T-cell (primary cell): ENCODE measurements at places on chromosomes 6 and 20.

DNA sequence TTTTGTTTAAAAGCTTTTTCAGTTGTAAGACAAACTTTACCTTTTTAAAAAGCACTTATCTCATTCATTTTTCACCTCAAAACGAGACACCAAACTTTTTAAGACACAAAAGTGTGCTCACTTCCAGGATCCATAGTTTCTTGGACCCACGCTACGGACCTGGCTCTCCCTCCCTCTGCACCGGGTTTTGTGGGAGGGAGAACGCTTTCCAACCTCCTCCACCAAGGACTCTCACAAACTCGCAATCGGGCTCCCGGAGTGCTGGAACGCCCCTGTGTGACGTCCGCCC lies 436 bp downstream of the CAGE1 start:
- H3K4me1 ChIP-seq = peaks cover 26% of the 10 kb centered on the region
- H3K27me3 ChIP-seq = peaks cover 3% of the 10 kb centered on the region
- H3K27ac ChIP-seq = peak overlapping the region; percentile 100
- no peaks in the 10 kb centered on the region for H3K36me3 ChIP-seq

DNA sequence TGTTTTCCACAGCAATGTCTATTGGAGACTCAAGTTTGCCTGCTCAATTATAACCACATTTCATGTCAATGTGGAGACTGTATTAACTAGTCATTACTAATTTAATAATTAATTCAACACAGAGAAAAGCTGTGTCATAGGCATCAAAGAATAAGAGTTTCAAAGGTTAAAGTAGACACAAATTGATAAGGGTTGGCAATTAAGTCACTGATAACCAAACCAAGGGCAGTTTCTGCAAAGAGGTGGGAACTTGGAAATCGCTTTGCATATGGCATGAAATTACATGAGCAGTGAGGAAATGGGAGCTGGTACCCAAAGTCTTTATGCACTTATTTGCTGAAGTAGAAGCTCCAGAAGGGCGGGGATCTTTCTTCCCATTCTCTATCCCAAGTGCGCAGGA lies 34.2 kb downstream of the GCLC start:
- H3K4me1 ChIP-seq = no peaks in the 10 kb centered on the region
- H3K27ac ChIP-seq = no peak overlapping the region
- no peak for DNase-seq
- no peaks in the 10 kb centered on the region for H3K27me3 ChIP-seq
- peaks cover 50% of the 10 kb centered on the region for H3K36me3 ChIP-seq

DNA sequence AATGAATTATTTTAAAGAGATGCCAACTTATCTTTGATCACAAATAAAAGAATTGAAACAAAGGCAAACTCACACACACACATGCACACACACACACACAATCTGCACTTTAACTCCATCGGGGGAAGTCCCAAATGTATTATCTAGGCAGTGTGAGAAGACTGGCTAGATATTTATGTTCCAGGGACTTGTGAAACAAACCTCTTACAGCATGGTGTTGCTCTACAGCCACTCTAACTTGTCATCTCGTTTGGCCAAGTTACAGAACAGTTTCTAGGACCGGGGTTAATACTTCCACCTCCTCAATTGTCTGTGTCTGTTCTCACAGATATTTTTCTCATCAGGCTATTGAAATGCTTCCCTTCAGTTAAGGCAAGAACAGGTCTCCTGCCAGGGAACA lies 855.0 kb downstream of the EPHA7 start:
- no peaks in the 10 kb centered on the region for H3K4me1 ChIP-seq
- no peak overlapping the region for H3K27ac ChIP-seq
- DNase-seq = no peak
- no peaks in the 10 kb centered on the region for H3K27me3 ChIP-seq

GRCh38 chr6:13395272-13396237 lies 67.2 kb upstream of the TBC1D7 start:
- H3K27me3 ChIP-seq = no peaks in the 10 kb centered on the region
- H3K27ac ChIP-seq = no peak overlapping the region
- H3K36me3 ChIP-seq = no peaks in the 10 kb centered on the region
- no peaks in the 10 kb centered on the region for H3K4me1 ChIP-seq
- DNase-seq = no peak

- H3K4me3 ChIP-seq = no peak overlapping the region
- no peak for DNase-seq
- no peak overlapping the region for H3K27ac ChIP-seq
- H3K36me3 ChIP-seq = peaks cover 5% of the 10 kb centered on the region
Measured at GRCh38 chr6:105272786-105273185, 93.0 kb upstream of the POPDC3 start.

DNA sequence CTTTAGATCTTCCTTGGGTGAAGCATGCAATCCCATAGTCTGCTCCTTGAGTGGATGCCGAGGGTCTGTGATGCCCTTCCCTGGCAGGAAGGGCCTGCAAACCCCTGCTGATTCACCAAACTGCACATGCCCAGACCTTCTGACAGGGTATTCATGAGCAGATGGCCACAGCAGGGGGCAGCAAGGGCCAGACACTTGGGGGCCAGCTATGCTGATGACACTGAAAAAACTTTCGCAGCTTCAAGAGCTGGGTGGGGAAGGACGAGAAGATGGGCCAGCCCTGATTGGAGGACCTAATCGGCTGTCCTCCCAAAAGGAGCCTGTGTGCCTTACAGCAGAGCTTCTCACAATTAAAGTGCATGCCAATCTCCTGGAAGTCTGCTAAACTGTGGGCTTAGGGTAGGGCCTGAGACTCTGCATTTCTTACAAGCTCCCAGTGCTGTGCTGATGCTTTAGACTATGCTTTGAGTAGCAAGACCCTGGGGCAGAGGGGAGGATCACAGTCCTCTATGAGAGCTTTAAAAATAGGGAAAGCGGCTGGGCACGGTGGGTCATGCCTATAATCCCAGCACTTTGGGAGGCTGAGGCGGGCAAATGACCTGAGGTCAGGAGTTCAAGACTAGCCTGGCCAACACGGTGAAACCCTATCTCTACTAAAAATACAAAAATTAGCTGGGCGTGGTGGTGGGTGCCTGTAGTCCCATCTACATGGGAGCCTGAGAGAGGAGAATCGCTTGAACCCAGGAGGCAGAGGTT lies 15.2 kb upstream of the GDAP1L1 start:
- no peak overlapping the region for H3K4me3 ChIP-seq
- no peaks in the 10 kb centered on the region for H3K36me3 ChIP-seq
- DNase-seq = no peak
- H3K4me1 ChIP-seq = peaks cover 8% of the 10 kb centered on the region

- H3K27me3 ChIP-seq = peaks cover 17% of the 10 kb centered on the region
- H3K4me1 ChIP-seq = peaks cover 18% of the 10 kb centered on the region
- DNase-seq = peak; percentile 7
- no peaks in the 10 kb centered on the region for H3K36me3 ChIP-seq
- peak overlapping the region; percentile 71 for H3K27ac ChIP-seq
- no peak overlapping the region for H3K4me3 ChIP-seq
Measured at GRCh38 chr6:38713812-38714211, 1.3 kb upstream of the DNAH8 start.

DNA sequence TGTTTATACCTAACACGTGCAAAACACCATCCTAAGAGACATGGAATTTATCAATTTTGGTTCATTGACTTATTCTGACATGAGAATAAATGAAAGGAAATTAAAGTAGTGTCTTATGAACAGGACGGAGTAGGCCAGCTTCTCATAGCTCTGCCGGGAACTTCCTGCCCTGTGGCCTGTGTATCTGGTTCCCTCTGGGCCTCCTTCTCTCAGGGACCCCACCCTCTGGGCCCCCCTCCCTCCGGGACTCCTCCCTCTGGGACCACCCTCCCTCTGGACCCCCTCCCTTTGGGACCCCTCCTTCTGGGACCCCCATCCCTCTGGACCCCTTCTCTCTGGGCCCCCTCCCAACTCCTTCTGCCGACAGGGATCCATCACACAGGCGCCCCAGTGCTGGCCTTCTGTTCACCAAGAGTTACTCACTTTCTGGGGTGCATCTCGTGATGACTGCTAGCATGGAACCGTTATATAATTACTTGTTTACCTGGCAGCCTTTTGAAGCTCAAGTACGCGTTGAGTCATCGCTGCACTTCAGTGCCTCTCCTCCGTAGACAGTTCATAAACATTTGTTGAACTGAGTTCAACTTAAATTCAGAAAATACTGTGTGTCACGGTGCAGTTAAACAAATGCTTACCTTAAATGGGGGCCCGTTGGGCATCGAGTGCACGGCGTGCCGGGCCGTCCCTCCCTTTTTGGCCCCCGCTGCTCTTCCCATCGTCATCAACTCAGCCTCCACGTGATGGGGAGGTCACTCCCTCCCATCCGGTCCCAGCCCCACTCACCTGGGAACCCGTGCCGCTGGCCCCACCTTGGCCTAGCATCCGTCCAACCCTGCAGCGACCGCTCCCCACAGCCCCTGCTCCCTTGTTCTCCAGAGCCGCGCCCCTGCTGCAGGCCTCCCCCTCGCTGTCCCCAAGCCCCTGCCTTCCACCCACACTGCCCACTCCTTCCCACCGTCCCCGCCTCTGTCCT lies 8.1 kb downstream of the CCR6 start:
- no peak overlapping the region for H3K4me3 ChIP-seq
- peaks cover 30% of the 10 kb centered on the region for H3K4me1 ChIP-seq
- no peaks in the 10 kb centered on the region for H3K36me3 ChIP-seq
- H3K27me3 ChIP-seq = no peaks in the 10 kb centered on the region
- H3K27ac ChIP-seq = peak overlapping the region; percentile 57

DNA sequence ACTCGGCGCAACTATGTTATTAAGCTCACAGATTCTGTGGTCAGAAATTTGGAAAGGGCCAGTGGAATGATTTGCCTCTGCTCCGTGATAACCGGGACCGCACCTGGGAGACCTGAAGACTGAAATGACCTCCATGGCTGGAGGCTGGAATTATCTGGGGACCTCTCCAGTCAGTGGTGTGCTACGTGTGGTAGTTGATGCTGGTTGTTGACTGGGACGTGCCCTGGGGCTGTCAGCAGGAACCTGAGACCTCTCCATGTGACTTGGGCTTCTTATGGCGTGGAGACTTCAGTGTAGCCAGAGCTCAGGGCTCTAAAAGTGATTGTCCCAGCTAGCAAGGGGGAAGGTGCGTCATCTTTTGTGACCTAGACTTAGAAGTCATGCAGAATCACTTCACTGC lies 50.3 kb downstream of the CHMP4B start:
- H3K4me3 ChIP-seq = no peak overlapping the region
- peaks cover 5% of the 10 kb centered on the region for H3K27me3 ChIP-seq
- peaks cover 33% of the 10 kb centered on the region for H3K4me1 ChIP-seq
- H3K27ac ChIP-seq = no peak overlapping the region
- no peaks in the 10 kb centered on the region for H3K36me3 ChIP-seq

GRCh38 chr6:41625442-41625841 lies 12.8 kb upstream of the MDFI start:
- H3K36me3 ChIP-seq = peaks cover 3% of the 10 kb centered on the region
- H3K27me3 ChIP-seq = peaks cover 20% of the 10 kb centered on the region
- H3K27ac ChIP-seq = no peak overlapping the region
- peak; percentile 24 for DNase-seq

GRCh38 chr6:56231827-56232226 lies 15.6 kb downstream of the COL21A1 start:
- DNase-seq = no peak
- no peak overlapping the region for H3K27ac ChIP-seq
- H3K4me1 ChIP-seq = no peaks in the 10 kb centered on the region
- H3K4me3 ChIP-seq = no peak overlapping the region
- H3K27me3 ChIP-seq = no peaks in the 10 kb centered on the region

DNA sequence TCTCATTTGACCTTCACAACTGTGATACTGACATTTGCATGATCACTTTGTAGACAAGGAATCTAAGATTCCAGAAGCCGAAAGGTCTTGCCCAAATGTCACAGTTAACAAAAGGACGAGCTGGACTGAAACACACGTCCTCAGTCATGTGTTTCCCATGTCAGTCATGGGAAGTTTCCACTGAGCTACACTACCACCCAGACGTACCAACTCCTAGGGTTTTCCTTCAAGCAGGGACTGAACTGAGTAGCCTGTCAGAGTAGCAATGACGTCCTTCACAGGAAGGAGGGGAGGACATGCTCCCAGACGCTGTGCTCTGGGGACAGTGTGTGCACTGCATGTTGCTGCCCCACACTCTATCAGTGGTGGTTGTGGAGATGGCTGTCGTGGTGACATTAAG lies 215.8 kb upstream of the SMLR1 start:
- H3K4me3 ChIP-seq = no peak overlapping the region
- H3K27me3 ChIP-seq = no peaks in the 10 kb centered on the region
- DNase-seq = no peak

- H3K27ac ChIP-seq = peak overlapping the region; percentile 21
- H3K36me3 ChIP-seq = no peaks in the 10 kb centered on the region
Measured at GRCh38 chr6:16316741-16317251, 78.4 kb downstream of the GMPR start.

GRCh38 chr6:12575961-12576360 lies 140.6 kb upstream of the PHACTR1 start:
- no peaks in the 10 kb centered on the region for H3K36me3 ChIP-seq
- no peak overlapping the region for H3K27ac ChIP-seq
- H3K27me3 ChIP-seq = peaks cover 3% of the 10 kb centered on the region
- no peak overlapping the region for H3K4me3 ChIP-seq
- H3K4me1 ChIP-seq = no peaks in the 10 kb centered on the region
- no peak for DNase-seq

DNA sequence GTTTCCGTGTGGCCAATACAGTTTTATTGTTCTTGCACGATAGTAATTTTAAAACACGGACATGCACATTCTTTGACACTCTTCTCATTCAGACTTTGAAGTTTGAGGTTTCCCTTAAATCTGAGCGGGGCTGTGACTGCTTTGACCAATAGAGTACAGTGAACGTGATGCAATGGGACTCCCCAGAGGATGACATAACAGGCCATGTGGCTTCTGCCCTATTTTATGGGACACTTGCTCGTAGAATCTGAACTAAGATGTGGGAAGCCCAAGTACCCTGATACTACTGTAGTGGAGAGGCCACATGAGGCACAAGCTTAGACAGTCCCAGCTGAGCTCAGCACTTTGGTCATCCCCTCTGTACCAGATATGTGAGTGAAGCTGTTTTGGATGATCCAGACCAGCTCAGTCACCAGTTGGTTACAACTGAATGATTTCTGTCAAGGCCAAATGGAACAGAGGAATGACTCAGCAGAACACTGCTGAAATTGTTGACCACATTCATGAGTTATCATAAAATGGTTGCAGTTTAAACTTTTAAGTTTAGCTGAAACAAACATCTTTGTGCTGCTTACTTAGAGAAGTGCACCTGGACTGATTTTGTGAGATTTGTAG lies 279.4 kb downstream of the RFPL4B start:
- H3K4me3 ChIP-seq = no peak overlapping the region
- H3K27me3 ChIP-seq = no peaks in the 10 kb centered on the region

- no peak for DNase-seq
- H3K27me3 ChIP-seq = no peaks in the 10 kb centered on the region
- no peaks in the 10 kb centered on the region for H3K4me1 ChIP-seq
- H3K27ac ChIP-seq = no peak overlapping the region
Measured at GRCh38 chr6:95292011-95292410, 285.3 kb upstream of the MANEA start.

DNA sequence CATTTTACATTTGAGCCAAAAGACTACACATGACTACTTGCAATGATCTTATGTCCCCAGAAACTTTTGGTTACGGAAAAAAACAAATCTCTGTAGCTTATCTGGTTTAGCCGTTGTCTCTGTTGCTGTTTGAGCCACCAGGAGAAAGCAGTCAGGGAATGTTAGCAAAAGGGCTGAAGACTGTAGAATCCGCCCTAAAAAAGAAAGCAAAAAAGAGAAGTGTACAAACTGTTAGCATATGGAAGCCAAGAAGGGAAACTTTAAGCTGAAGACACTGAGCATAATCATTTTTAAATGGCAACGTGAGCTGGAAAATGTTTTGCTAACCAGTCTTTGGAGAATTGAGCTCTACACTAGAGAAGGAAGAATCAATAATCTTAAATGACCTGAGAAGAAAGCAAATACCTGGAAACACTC lies 69.9 kb upstream of the MYLIP start:
- no peak overlapping the region for H3K4me3 ChIP-seq
- no peaks in the 10 kb centered on the region for H3K27me3 ChIP-seq
- no peaks in the 10 kb centered on the region for H3K36me3 ChIP-seq
- H3K27ac ChIP-seq = no peak overlapping the region
- DNase-seq = no peak
- H3K4me1 ChIP-seq = no peaks in the 10 kb centered on the region
